Activated T-cell treated with anti-CD3 and anti-CD28 coated beads for 1 hour (primary cell): ENCODE measurements at places on chromosomes 7 and 10.

DNA sequence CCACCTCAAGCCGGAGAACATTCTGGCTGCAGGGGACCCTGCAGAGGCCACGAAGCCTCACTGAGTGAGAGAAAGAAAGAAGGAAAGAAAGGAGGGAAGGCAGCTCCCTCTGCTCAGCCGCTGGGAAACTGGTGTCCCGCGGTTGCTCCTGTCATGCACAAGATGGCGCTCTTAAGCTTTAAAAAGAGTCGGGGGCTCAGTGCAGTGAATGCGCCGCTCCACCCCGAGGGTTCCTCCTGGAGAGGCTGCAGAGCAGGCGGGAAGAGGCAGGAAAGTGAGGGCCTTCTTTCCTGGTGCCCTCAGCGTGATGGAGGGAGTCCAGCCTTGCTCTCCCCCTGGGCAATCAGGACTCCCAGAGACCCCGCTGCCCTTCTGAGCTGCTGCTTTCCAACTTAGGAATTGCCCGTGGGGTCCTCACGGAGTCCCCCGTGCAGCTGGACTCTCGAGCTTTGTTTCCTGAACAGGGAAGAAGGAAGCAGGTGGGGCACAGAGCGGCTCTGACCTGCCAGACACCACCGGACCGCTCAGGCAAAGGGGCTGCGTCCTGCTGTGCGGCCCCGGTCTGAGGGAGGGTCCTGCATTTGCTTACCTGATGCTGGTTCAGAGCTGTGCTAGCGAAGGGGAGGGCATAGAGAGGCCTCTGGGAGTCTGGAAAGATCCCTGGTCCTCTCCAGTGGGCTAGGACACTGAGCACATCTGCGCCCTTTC, 141.9 kb upstream of the MKI67 start:
- DNase-seq, result no peak

DNA sequence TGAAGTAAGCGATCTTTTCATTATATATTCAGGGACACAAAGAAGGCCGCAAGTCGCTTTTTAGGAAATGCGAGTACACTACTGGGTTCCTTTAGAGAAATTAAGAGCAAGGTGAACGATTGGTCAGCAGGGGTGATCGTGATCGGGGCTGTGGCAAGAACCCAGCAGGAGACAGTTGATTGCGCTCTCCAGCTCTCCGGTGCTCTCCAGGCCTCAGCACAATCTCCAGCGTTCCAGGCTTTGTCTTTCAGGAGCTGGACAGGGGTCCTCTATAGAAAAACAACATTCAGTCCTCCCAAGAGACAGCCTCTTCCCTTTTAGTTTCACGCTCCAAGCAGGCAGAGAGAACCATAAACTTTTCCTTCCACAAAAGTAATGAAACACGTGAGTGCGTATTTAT, 170.5 kb upstream of the KLF6 start:
- DNase-seq, result no peak

DNA sequence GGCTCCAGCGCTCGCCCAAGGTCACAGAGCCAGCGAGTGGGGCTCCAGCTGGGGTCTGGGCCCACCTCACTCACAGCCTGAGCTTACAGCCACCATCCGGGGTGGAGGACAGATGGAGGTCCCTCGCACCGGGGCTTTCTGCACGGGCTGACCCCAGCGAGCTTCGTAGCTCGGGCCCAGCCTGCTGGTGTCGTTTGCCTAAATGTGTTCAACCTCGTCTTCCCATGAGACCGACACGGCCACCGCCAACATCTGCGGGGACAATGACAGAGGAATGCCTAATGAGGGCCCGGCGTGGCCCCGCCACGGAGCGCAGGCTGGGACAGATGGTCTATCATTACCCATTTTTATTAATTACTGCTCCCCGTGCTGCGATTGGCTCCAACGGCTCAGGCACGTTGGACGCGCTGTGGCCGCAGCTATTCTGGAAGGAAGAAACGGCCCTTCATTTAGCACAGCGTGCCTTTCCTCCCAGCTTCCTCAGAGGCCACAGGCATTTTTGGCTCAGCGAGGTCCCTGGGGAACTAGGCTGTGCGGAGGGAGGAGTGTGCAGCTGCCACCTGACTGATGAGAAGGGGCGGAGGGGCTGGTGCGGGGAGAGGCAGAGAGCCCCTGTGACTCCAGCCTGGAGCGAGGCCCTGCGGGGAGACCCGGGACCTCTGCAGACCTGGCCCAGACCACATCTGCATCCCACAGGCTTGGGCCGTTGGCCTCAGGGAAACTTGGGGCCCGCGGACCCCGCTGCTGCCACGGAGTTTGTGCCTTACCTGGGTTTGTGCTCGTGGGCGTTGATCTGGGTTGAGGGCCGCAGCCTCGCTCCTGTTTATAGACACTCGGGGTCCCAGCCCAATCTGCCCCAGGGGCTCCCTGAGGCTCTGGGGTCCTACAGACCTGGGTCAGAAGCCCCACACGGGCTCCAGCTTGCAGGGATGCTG, 22.9 kb upstream of the ELFN1 start:
- no peak for DNase-seq

- no peak for DNase-seq
Measured at GRCh38 chr10:125521721-125522680, 161.0 kb downstream of the TEX36 start.

GRCh38 chr10:63711867-63712716, 190.9 kb downstream of the REEP3 start:
- DNase-seq, result no peak

DNA sequence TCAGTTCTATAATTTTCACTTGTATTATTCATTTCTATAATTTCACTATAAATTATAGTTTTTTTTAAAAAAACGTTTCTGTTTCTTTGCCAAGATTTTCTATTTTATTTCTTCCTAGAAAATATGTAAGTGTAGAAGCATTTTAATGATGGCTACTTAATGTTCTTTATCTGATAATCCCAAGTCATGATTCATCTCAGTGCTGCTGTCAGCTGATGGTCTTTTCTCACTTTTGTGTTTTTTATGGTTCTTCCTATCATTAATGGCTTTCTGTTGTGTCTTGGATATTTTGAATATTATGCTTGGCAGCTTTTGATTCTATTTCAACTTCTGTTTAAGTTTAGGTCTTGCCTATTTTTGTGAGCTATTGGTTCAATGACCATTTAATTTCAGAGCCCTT, 268.6 kb downstream of the BAMBI start:
- DNase-seq, result no peak

GRCh38 chr10:116633216-116633600, 12.5 kb downstream of the PNLIPRP2 start:
- DNase-seq, result no peak
